NCI-H345 (cell line): ENCODE measurements at places on chromosomes 2 and 18.

DNA sequence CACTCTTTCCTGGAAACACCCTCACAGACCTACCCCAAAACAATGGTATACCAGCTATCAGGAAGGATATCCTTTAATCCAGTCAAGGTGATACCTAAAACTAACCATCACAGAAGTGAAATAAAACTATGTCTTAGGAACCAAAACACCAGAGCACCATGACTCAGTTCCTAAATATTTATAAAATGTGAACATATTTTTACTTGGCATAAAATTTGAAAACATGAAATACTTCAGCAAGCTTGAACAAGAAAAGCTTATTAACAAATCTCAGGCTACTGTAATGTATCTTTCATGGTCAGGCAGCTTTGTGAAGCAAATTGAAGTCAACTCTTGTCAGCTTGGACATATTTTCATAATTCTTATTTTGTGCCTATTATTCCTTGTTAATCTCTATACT is 440.8 kb upstream of the CDH20 start:
- no peak for DNase-seq

DNA sequence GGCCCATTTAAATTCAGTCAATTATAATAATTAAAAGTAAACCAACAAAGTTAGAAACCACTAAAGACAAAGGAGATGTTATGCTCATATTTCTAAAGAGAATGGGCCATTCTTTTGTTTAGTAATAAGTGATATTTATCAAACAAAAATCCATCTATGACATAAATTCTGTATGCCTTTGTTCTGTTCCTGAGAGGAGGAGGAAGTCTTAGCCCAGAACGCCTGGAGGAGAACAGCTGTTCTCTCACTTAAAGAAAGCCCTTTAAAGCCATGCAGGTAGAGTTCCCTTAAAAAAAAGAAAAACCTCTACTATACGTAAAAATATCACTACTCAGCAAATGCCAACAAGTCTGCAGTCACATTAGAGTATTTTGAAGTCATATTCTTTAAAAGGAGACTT is 15.5 kb downstream of the LAMA1 start:
- no peak for DNase-seq

GRCh38 chr2:207107551-207107950 is 58.2 kb downstream of the KLF7 start:
- DNase-seq = no peak

- no peak for DNase-seq
These were observed 401.1 kb downstream of the BCL11A start for GRCh38 chr2:60152226-60152833.

GRCh38 chr2:227524665-227525064 is 52.7 kb downstream of the AGFG1 start:
- DNase-seq = no peak

- no peak for DNase-seq
These were observed 33.2 kb downstream of the PTPN4 start for GRCh38 chr2:119792907-119793312.
